ENCODE measurements at places on chromosomes 4 and X.
A peak's percentile ranks its signal among the peaks of the same experiment; 100 is the strongest.

- DNase-seq = no peak
Measured at GRCh38 chr4:59772641-59773139, 1427.4 kb upstream of the ADGRL3 start.

DNA sequence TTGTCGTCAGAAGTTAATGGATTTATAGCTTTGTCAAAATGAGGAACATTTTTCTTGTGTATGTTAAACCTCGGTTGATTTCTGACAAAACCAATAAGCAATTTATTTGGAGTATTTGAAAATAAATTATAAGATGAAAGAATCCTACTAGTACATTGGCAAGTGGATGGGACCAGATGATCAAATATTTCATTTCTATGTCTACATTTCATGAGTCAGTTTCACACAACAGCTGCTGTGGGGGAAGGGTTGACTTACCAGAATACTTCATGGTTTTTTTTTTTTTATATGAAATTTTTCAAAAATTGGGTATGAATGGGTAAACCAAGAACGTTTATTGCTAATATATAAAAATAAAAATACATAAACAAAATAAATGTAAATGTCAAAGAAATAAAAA, 39.4 kb downstream of the RAPGEF2 start:
- DNase-seq = no peak

GRCh38 chrX:102129473-102129872, 4.0 kb downstream of the TCEAL2 start:
- DNase-seq = no peak

GRCh38 chr4:3508542-3508941, 23.7 kb downstream of the LRPAP1 start:
- DNase-seq = no peak

DNA sequence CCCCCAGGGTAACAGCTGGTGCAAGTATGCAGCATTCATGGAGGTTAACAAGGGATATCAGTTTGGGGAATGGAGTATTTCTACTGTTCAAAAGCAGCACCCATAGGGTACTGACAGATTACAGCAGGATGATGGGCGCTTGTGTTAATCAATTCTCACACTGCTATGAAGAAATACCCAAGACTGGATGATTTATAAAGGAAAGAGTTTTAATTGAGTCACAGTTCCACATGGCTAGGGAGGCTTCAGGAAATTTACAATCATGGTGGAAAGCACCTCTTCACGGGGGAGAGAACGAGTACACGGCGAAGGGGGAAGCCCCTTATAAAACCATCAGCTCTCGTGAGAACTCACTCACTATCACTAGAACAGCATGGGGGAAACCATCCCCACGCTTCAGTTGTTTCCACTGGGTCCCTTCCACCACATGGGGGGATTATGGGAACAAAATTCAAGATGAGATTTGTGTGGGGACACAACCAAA, 64.1 kb downstream of the TNIP2 start:
- no peak for DNase-seq

DNA sequence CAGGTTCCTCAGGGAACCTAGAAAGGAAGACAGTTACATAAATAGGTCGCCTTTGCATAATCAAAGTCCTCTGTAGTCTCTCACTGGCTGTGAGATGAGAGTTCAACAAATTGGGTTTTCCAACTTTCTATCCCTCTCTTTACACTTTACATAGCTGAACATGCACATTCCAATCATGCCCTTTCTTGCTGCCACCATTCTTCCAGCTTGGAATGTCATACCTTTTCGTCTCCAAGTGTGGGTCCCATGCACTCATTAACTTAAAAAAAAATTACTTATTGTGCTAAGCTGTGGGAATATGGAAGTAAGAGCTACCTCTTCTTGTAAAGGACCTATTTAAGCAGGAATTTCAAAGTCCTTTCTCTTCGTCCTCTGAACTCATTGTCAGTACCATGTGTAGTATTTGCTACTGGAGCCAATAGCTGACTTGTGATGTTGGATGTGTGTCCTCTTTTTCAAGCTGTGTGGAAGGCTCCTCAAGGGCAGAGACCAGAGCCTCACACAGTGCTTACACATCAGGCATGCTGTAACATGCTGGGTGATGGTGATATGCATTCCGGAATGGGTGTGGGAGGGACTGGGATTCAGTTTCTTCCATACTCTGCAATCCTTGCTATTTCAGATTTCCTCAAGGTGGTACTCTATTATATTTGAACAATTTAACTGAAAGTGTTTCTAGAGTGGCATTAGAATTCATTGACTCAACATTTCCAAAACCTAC, 7.1 kb downstream of the ENOPH1 start:
- no peak for DNase-seq

DNA sequence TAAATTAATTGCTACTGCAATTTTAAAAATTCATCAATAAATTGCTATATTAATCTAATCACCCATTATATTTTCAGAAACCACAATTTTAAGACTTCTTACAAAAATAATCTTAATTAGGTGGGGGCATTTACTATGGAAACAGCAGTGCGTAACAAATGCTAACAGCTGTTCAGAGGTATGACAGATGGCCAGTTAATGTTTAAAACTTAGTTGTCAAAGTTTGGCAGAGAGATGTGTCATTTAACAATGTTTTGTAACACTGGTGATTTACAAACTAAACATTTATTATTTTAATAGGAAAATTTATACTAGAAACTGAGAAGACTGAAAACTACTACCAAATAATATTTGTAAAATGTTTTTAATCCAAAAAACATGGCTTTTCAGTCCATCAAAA, 85.2 kb upstream of the GPR34 start:
- DNase-seq = no peak

GRCh38 chrX:39248330-39248729, 447.1 kb downstream of the MID1IP1 start:
- no peak for DNase-seq

DNA sequence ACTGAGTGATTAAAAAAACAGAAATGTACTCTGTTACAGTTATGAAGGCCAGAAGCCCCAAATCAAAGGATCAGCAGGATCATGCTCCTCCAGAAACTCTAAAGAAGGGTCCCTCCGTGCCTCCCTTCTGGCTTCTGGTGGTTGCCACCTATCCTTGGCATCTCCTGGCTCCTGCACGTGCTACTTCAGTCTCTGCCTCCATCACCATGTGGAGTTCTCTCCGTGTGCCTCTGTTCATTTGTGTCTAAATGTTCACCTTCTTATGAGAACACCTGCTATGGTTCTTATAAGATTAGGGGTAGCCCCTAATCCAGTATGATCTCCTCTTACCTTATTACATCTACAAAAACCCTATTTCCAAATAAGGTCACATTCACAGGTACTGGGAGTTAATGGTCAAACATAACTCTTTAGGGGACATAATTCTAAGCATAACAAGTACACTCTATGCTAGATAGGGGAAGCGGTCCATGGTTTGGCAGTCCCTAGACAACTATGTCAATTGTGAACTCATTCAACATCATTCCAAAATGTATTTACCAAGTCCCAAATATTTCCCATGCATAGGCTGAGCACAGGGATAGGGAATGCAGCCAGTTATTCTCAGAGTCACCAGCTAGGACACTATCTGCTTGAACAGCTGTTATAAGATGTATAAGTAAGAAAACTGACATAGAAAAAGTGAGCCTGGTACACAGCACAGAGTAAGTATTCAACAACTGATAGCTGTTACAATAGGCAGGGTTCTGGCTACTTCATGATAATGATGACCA, 295.5 kb upstream of the BOD1L1 start:
- DNase-seq = no peak

GRCh38 chr4:70629469-70630090, 1.0 kb downstream of the ENAM start:
- DNase-seq = no peak

DNA sequence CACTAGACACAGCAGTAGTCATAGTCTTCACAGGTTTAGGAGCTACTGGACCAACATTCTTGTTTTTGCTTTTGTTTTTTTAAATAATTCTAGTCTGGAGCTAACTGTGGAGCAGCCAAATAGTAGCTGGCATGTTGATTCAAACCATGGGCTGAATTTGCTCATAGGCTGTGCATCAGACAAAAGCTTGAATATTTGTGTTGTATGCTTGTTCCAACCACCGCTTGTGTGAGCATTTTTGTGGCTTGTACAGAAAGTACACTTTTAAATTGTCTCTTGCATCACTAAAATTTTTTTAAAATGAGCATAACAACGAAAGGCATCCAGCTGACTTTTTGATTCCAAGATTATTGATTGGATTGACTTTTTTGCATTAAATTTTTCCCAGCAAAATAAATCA, 39.6 kb downstream of the CCNI start:
- no peak for DNase-seq

GRCh38 chrX:56802428-56802827, 73.4 kb downstream of the NBDY start:
- peak; percentile 6 for DNase-seq

GRCh38 chr4:169773889-169774288, 16.1 kb upstream of the HPF1 start:
- DNase-seq = no peak

- no peak for DNase-seq
Measured at GRCh38 chrX:77076896-77077295, 370.3 kb upstream of the FGF16 start.

DNA sequence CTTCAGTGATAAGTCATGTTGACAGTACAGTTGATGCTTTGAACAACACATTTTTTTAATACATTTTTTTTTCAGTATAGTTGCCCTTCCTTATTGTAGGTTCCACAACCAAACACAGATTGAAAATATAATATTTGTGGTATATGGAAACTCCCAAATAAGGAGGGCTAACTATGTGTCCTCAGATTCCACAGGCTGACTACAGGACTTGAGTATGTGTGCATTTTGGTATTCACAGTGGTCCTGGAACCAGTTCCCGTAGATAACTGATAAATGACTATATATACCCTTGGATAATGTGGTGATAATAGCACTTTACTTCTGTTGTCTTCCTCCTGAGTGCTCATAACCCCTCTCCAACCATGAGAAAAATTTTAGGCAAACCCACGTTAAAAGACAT, 111.6 kb upstream of the NUDT6 start:
- no peak for DNase-seq

GRCh38 chr4:140300271-140300970, 73.0 kb upstream of the SCOC start:
- no peak for DNase-seq

GRCh38 chr4:172573899-172574298, 594.7 kb upstream of the GALNT7 start:
- no peak for DNase-seq

- no peak for DNase-seq
Measured at GRCh38 chr4:165059386-165059785, 5.7 kb downstream of the TRIM75 start.

DNA sequence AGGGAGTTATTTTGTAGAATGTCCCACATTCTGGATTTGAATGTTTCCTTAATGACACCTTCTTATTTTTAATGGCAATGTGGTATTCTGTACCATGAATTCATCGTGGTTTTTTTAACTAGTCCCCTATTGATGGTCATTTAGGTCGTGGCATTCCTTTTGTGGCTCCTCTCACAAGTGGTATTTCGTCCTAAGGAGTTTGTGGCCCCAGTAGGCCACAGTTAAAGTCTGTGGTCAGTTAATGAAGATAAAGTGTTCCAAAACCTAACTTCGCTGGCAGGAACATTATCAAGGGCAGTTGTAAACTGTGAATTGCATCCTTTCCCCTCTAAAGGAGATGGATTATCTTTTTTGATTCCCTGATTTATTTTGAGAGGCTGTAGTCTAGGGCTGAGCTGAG, 133.2 kb downstream of the TMEM164 start:
- DNase-seq = no peak

DNA sequence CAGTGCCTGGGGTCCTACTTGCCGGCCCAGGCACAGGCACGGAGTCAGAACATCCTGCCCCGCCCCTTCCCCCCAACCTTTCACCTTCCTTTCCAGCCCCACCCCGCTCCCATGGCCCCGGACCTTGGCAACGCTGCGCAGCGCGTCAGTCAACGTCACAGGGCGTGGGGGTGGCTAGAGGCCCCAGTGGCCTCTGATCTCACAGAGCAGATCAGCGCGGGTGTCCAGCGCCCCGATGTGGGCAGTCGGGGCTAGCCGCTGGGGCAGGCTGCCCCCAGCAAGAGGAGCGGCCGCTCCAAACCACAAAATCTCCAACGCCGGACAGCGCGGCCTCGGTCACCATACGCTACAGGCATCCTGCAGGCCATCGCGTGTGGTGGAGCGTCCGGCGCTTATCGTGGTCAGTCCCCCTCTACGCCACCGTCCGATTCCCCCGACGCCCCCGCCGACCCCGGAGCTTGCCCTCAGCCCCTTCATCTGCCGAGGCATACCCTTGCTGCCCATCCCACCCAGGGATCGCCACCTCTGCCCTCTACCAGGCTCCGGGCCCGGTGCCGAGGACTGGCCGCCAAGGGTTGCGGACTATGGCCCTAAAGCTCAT, 69.6 kb upstream of the APOOL start:
- DNase-seq = no peak

- no peak for DNase-seq
Measured at GRCh38 chr4:106109929-106110328, 206.1 kb downstream of the TBCK start.

- DNase-seq = no peak
Measured at GRCh38 chrX:46770000-46770816, 11.3 kb upstream of the SLC9A7 start.

DNA sequence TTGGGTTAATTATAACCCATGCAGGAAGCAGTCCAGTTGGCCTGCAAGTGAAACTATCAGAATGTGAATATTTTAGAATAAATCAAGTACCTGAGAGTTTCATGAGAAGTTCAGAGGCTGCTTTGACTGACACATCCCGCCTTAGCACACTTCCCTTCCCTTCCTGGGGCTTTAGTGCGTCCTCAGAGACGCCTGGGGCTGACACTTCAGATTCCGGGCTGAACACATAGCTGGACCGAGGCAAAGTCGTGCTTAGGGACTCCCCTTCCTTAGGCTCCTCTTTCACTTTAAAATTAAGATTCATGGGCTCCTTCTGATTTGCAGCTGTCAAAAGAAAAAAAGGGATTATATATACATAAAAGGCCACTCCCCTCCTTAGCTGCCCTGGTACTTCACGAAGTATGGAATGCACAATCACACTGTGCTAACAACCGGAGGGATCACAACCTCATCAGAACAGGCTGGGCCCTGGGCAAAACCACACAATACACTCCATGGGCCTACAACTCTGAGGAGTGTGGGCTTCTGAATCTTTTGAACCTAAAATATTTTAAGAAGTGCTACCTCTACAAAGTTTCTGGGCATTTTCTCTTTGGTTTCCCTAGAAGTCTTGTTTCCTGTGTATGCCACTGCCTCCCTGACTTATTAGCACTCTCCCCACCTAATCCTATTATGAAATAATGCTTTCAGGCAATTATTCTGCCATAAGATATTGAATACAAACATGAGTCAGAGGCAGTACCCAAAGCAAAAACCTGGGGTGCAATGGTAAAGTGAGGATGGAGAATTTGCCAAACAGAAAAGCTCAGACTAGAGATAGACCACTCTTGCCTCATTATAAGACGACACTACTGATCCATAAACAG, 68.2 kb downstream of the ZNF827 start:
- DNase-seq = no peak

- no peak for DNase-seq
Measured at GRCh38 chrX:12496343-12496742, 294.9 kb upstream of the PRPS2 start.

DNA sequence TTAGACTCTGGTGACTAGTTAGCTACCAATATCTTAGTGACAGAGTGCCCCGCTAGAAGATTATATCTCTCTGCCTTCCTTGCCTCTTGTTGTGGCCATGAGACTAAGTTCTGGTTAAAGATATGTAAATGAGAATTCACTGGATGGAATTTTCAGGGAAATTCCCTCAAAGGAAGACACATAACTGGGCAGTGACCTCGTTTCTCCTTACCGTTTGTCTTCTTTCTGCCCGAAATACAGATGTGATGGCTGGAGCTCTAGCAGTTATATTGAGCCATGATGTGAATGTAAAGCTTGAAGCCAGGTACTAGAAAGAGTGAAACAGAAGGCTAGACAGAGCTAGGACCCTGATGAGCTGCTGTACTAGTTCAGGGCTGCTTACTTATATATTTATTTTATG, 80.5 kb downstream of the FHDC1 start:
- DNase-seq = no peak

Data from transverse colon (tissue), 4 donors.